Activated T-helper 1 cell treated with Interleukin-2 at 50 U/mL for 16 hours (primary cell): ENCODE measurements at places on chromosomes 6 and 20.

GRCh38 chr6:141394565-141395051, 738.1 kb upstream of the GJE1 start:
- DNase-seq, result no peak

DNA sequence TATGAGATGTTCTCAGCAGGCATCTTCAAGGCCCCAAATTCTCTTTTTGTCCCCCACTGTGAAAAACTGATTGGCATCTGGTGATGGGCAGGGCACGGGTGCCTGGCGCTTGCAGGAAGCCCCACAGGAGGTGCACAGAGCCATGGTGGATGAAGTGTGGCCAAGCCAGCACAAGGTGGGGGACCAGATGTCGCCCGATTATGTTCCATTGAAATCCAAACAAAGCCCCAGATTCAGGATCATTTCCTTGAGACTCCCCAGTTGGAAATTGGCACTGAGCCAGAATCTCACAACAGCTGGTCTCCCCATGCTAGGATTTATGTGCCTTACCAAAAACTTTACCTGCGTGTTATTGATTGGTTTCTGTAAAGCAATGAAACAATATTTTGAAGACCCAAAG, 186.1 kb downstream of the ADAT2 start:
- DNase-seq, result no peak

GRCh38 chr6:14129575-14129974, 12.0 kb downstream of the CD83 start:
- no peak for DNase-seq

DNA sequence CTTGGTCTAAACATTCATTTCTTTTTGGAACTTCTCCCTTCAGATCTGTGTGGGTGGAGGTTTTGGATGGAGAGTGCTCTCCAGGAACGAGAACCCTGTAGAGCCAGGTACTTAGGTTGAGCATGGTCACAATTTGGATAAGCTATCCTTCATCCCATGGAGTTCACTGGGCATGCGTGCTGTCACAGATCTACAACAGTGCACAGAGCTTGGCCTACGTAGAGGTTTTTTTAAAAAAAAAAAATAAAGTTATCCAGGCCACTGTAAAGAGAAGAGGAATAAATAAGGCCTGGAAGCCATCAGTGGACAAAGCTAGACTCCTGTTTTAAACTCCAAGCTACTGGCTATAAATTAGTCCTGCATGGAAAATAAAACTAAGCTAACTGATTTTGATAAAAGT, 165.6 kb downstream of the SLC24A3 start:
- DNase-seq, result no peak

DNA sequence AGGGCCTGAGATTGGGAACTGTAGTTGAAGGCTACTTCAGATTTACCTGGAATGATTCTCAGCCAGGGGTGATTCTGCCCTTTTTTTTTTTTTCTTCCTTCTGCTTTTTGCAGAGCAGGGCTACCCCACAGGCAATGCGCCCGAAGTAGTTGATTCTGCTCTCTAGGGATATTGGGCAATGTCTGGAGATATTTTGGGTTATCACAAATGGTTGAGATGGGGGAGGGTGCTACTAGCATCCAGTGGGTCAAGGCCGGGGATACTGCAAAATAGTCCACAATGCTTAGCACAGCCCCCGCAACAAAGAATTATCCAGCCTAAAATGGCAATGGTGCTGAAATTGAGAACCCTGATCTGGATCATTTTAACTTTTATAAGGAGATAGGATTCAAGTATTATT, 71.2 kb upstream of the ZMYND8 start:
- DNase-seq, result no peak

DNA sequence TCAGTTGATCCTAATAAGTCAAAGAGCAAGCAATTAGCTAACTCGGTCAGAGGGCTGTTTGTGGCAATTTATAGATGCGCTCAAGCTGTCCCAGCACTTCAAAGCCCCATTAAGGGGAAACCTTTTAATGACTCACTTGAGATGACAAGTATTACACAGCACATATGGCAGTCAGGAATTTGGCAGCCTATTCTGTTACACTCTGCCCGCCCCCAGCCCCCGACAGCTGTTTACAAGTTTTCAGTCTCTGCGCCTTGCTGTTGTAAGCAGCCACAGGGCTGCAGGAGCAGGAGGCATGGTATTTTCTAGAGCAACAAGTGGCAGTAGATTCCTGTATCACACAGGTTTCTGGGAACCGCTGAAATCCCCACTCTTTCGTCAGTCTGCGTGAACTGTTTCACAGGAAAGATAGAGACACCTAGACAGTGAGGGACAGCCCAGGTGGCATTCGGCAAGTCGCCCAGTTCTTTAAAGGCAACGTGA, 263.0 kb downstream of the FOXC1 start:
- no peak for DNase-seq

- DNase-seq, result no peak
These were observed 45.3 kb upstream of the SIRPG start for GRCh38 chr20:1702855-1703254.

- no peak for DNase-seq
These were observed 182.7 kb upstream of the DTNBP1 start for GRCh38 chr6:15845492-15845891.

DNA sequence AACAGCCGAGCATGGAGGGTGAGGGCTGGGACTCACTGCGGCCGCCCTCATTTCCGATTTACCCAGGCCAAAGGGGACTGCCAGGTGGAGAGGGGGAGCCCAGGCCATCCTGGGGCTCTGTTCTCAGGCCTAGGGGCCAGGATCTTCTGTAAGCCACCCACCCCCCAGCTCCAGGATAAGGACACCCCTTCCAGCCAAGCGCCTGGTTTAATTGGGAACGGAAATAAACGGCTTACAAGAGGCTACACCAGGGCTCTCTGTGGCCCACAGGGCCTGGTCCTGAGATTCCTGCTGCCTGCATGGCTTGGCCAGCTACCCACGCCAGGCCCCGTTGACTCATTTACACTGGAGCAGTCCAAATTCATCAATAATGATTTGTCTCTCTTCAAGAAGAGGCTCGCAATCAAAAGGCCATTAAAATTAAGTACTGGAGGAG, 68.1 kb upstream of the TOP1 start:
- DNase-seq, result no peak

DNA sequence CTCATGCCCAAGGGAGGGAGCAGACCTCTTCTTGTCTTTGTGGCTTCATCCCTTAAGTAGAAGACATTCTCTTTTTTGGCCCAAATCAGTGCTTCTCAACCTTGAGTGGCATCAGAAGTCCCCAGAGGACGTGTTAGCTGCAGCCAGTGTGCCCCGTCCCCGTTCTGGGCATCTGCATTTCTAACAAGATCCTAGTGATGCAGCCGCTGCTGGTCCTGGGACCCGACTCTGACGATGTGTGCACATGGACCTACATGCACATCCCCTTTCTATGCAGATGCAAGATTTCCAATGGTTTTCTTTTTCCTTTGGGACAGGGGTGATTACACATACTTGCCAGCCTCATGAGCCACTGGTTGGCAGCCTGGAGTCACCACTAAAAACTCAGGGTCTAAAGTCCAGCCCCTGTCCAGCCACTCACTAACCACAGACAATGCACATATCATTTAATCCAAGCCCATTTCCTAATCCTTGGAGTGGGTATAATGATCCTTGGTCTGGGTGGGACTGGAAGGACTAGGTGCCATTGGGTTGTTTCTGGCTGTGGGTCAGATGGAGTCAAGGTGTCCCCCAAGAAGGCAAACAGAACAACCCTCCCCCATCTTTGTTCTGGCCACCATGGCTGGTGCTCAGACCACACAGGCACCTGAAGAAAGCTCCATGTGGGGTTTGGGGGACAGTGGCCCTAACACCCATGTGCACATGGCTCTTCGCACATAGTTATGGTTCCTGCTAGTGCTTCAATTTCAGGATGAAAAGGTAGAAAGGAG, 6.4 kb downstream of the ACSS1 start:
- no peak for DNase-seq

DNA sequence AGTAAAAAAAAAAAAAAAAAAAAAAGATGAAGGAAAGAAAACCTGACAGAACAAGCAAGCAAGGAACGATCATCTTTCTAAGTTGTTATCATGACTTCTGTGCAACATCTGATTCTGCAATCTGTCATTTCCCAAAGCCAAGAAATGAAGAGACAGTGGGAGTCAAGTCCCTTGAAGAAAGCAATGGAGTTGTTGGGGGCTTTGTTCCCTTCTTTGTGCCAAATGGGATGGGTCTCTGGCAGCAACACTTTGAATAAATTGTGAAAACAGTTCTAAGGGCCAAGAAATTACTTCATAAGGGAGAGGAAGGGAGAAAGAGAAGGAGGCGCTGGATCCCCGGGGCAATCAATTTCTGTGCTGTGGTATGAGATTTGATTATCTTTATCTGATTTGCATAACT, 33.3 kb upstream of the RSPO3 start:
- no peak for DNase-seq

GRCh38 chr6:40695750-40696415, 108.7 kb upstream of the LRFN2 start:
- no peak for DNase-seq

- DNase-seq, result no peak
These were observed 12.8 kb upstream of the DSTN start for GRCh38 chr20:17556837-17557674.

- DNase-seq, result no peak
These were observed 52.2 kb downstream of the NPEPL1 start for GRCh38 chr20:58744836-58745235.

GRCh38 chr6:121917834-121918559, 481.5 kb upstream of the HSF2 start:
- DNase-seq, result no peak
